ENCODE measurements at places on chromosomes 11 and 22.

GRCh38 chr11:128576555-128576954 is 10.8 kb downstream of the ETS1 start:
- DNase-seq: no peak

DNA sequence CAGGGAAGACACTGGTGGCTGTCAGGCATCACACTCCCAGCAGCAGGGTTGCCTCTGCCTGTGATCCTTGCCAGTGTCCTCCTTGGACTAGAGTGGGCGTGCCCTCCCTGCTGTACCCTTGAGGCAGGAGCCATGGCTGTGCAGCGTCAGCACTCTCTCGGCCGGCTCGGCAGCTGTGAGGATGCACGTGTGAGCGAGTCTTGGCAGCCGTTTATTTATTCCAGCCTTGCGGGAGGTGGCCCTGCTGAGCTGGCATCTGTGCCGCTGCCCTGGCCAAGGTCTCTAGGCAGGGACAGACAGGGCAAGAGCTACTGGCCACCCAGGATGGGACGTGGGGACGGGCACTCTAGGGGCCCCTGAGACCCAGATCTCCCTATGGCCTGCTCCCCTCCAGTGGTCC is 33.9 kb downstream of the TSPAN4 start:
- peak; percentile 62 for DNase-seq

DNA sequence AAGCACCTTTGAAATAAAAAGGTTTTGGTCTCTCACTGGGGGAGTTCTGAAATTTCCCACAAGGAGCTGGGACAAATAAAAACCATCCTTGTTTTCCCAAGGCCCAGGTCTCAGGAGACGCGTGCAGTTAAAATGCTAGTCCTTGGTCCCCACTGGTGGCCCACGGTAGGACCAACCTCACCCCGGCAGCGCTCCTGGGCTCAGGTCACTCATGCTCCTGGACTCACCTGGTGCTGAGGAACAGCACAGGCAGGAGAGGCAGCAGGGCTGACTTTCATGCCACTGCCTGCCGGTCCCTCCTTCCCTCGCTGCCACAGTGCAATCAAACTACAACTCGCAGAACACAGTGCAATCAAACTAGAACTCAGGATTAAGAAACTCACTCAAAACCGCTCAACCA is 356.8 kb upstream of the CCDC179 start:
- DNase-seq: no peak

- DNase-seq: no peak
Observed at GRCh38 chr11:43837879-43838278, 42.8 kb upstream of the ALKBH3 start.

DNA sequence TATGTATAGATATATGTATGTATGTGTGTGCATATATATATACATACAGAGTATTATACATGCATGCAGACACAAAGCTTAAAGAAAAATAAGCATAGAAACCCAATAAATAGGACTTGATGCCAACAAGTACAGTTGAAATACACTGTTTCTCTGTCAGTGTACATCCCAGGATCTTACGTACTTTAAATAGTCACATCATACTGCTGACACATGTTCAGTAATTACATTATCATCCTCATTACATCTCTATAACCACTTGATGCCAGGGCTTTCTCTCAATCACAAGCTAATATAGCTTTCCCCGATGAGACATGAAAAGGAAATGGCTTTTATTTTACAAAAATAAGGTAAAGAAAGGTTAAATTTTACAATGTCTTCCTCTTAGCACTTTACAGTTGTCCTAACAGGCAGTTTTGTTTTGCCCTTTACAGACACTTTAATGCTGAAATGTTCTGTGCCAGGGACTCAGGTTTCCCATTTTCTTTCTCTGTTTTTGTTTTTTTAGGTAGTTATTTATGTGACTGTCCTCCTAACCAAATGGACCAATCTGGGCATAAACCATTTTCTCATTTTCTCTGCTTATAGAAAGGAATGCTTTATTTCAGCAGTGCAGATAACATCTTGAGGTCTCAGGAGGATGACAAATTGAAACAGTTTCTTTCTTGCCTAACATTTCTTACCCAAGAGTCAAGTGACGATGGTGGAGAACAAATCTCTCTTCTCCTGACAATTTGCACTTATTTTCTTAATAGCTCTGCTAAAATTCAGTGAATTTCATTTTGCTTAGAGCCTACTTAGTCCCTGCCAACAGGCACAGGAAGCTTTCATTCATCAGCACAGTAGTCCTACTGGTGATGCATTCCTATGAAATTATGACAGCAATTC is 350.2 kb downstream of the TTC28 start:
- no peak for DNase-seq

- no peak for DNase-seq
Observed at GRCh38 chr11:17568944-17569343, 21.9 kb downstream of the OTOG start.
